B cell (primary cell): ENCODE measurements at places on chromosomes 12 and 14. TPM values are rescaled to one million over a fixed set of nuclear protein-coding genes. Genes with fewer than 3 reads are reported as not detected.
A peak's percentile ranks its signal among the peaks of the same experiment; 100 is the strongest.

- no peak overlapping the region for H3K4me3 ChIP-seq
- H3K27me3 ChIP-seq: no peaks in the 10 kb centered on the region
- H3K27ac ChIP-seq: no peak overlapping the region
Observed at GRCh38 chr14:91305650-91306431, 61.3 kb upstream of the GPR68 start.

DNA sequence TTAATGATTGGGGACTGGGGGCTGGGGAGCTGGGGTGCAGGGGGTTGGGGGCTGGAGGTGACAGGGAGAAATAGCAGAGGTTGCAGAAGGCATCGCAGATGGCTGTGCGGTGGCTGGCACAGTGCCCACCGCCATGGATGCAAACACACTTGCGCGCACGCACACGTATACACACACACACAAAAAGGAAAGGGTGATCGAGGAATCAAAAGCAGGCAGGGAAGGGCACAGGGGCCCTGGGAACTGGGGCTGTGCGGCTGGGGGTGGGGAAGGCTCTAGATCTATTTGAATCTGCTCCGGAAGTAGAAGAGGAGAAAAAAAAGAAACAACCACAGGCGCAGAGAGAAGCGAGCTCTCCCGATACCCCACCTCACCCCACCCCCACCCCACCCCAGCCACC, 39.4 kb downstream of the ZFHX2 start:
- H3K4me1 ChIP-seq: no peaks in the 10 kb centered on the region
- H3K36me3 ChIP-seq: no peaks in the 10 kb centered on the region
- DNase-seq: no peak
- H3K27me3 ChIP-seq: no peaks in the 10 kb centered on the region

- peaks cover 4% of the 10 kb centered on the region for H3K36me3 ChIP-seq
- peaks cover 60% of the 10 kb centered on the region for H3K4me1 ChIP-seq
- no peak overlapping the region for H3K4me3 ChIP-seq
- H3K27me3 ChIP-seq: no peaks in the 10 kb centered on the region
- no peak for DNase-seq
- H3K27ac ChIP-seq: no peak overlapping the region
Observed at GRCh38 chr14:50058113-50058512, 58.3 kb downstream of the VCPKMT start.

DNA sequence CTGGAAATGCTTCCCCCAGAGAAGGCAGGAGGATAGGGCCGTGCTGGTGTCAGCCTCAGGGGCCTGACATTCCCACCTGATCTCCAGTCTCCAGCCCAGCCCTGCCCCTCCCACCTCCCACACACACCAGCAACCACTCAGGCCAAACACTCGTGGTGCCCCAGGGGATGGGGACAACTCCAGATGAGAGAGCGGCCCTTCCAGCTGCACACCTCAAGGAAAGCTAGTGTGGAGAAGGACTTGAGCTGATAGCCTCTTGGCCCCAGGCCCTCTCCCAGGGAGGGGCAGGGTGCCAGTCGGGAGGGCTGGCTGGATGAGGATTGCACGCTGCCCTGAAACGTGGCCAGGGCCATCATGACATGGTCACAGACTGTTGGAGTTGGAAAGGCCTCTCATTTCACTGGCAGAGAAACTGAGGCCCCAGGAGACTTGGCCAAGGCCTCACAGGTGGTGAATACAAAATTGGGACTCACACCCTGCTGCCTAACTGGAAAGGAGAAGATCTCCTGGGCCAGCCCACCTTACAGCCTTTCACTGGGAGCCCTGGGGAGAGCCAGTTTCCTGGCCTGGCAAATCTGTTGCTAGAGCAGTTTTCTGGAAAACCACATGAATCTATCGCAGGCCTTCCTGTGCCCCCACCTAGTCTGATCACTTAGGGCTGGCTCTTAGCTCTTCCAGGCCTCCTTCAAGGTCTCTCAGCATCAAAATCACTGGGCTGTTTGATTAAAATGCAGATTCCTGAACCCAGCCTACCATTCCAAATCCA, 52.1 kb downstream of the IRF2BPL start:
- H3K4me1 ChIP-seq: peaks cover 18% of the 10 kb centered on the region
- DNase-seq: no peak
- H3K27me3 ChIP-seq: no peaks in the 10 kb centered on the region
- H3K36me3 ChIP-seq: no peaks in the 10 kb centered on the region
- H3K4me3 ChIP-seq: no peak overlapping the region
- peak overlapping the region; percentile 33 for H3K27ac ChIP-seq

Gene KRT81
- total RNA-seq: not detected in 2 replicates

Gene YLPM1
- 116 and 124 TPM in 2 replicates for total RNA-seq

Gene MPHOSPH9
- 40.4 and 45.1 TPM in 2 replicates for total RNA-seq

Gene IFI27L1
- total RNA-seq: 6.7 and 8.9 TPM in 2 replicates
